ENCODE measurements at places on chromosomes 12 and 14.

- no peak for DNase-seq
These were observed 39.8 kb downstream of the DIO3 start for GRCh38 chr14:101600891-101601605.

DNA sequence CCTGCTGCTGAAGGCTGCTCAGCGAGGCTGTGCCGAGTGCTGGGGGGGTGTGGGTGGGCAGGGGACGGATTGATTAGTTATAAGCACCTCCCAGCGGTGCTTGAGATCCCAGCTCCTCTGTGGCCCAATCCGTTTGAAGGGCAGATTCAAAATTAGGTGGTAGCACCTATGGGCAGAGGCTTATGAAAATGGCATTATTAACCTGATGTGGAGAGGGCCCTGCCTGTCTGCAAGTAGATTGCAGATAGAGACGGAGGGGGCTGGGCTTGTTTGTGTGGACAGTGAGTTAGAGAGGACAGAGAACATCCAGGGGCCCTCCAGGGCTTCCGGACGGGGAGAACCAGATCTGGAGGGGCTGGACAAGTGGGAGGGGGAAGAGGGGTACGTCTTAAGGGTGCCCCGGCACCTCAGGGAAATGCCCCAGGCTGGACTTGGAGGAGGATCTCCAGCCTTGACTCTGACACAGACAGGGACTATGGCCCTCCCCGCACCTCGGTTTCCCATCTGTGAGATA is at the start of gene RTL1:
Gene RTL1 (minus strand): TSS at position 51 of the 514 bp plus-strand sequence. CDS start 18,934 bp downstream, outside the sequence.
- DNase-seq, result no peak

GRCh38 chr14:37469650-37470049 is 125.4 kb downstream of the FOXA1 start:
- DNase-seq, result no peak

DNA sequence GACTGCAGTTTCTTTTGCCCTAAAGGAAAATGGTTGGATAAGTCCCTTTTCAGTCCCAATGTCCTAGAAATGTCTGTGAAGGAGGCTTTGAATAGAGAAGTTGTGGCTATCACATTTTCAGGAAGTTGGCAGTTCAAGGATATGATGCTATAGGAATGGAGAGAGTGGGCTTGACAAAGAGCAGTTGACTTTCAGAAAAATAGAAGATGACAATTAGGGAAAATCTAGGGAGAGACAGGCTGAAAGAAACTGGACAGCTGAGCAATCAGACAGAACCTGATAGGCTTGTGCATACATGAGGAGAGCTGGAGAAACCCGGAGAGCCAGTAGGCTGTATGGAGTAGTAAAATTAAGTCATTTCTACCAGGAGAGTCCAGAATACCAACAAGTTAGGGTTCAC is 50.5 kb downstream of the LMNTD1 start:
- no peak for DNase-seq

- DNase-seq, result no peak
These were observed 10.8 kb downstream of the PACS2 start for GRCh38 chr14:105325303-105325702.

DNA sequence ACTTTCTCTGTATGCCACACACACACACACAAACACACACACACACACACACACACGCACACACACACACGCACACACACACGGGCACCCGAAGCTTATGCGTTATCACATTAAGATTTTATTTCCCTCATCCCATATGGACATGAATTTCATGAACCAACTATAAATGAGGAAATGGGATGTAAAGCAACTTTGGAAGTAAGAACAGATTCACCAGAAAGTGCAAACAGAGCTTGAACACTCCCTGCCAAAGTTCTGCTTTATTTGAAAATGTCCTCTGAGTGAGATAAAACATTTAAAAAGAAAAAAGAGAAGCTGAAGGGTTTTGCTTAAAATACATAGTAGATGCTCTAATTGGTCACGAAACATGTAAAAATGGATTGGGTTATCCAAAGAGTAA is 90.4 kb upstream of the OTX2 start:
- DNase-seq, result no peak

- DNase-seq, result no peak
These were observed 1013.6 kb downstream of the FLRT2 start for GRCh38 chr14:86543521-86543920.

GRCh38 chr14:85482552-85482951 is 47.4 kb upstream of the FLRT2 start:
- DNase-seq, result no peak

DNA sequence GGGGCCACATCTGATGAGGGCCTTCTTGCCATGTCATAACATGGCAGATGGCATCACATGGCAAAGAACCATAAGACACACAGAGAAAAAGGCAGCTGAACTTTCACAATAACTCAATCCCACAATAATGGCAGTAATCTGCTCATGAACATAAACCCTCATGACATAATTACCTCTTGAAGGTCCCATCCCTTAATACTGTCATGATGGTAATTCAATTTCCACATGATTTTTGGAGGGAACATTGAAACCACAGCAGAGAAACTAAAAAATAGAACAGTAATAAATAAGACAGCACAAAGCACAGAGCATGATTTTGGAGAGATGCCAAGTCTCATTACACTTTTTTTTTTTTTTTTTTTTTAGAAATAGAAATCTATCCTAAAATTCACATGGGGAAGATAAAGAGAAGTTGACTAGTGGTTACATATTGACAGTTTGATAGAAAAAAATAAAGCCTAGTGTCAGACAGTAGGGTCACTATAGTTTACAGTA is 61.8 kb upstream of the ATF7IP start:
- DNase-seq, result no peak

DNA sequence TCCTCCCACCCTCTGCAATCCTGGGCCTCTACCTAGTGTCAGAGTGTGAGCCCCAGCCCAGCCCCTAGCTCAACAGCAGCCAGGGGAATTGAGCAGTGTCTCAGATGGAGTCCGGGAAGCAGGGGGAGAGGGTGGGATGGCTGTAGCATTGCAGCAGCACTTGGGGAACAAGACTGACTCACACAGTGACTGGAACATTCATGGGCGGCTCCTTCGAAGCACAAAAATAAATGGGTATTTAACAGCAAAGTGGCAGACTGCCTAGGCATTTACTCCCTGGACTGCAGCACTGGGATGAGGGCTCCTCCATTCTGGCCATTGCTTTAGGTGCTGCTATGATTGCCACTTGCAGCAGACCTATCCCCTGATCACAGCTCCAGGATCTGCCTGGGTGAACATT is 46.0 kb upstream of the STK38L start:
- no peak for DNase-seq

DNA sequence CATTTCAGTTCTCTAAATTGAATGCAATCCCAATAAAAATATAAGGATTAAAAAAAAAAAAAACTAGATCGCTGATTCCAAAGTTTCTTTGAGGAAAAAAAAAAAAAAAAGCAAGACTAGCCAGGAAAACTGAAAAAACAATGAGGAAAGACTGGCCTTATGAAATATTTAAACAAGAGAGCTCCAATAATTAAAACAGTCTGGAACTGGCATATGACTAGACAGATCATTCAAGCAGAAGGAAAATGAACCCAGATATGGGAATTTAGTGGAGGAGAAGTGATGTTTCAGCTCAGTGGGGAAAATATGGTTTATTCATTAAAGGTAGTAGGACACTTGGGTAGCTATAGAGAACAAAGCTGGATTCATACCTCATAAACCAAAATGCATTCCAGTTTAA is 42.0 kb upstream of the TBC1D15 start:
- DNase-seq, result no peak

DNA sequence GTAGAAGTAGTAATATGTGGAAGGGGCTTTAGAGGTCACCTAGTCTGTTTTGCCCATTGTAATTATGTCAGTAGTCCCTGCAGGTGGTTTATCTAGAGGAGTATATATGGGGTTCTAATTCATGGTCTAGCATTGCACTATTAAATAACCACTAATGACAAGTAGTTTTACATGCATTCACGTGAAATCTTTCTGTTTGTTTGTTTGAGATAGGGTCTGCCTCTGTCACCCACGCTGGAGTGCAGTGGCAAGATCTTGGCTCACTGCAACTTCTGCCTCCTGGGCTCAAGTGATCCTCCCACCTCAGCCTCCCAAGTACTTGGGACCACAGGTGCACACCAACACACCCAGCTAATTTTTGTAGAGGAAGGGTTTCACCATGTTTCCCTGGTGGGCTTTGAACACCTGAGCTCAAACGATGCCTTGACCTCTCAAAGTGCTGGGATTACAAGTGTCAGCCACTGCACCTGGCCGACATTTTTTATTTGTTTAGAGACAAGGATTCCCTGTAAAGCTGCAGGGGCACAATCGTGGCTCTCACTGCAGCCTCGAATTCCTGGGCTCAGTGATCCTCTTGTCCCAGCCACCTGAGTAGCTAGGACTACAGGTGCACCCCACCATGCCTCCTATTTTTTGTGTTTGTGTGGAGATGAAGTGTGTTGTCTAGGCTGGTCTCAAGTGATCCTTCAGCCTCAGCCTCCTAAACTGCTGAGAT is 12.0 kb upstream of the PSEN1 start:
- no peak for DNase-seq

GRCh38 chr12:90029317-90029716 is 320.7 kb upstream of the ATP2B1 start:
- no peak for DNase-seq

DNA sequence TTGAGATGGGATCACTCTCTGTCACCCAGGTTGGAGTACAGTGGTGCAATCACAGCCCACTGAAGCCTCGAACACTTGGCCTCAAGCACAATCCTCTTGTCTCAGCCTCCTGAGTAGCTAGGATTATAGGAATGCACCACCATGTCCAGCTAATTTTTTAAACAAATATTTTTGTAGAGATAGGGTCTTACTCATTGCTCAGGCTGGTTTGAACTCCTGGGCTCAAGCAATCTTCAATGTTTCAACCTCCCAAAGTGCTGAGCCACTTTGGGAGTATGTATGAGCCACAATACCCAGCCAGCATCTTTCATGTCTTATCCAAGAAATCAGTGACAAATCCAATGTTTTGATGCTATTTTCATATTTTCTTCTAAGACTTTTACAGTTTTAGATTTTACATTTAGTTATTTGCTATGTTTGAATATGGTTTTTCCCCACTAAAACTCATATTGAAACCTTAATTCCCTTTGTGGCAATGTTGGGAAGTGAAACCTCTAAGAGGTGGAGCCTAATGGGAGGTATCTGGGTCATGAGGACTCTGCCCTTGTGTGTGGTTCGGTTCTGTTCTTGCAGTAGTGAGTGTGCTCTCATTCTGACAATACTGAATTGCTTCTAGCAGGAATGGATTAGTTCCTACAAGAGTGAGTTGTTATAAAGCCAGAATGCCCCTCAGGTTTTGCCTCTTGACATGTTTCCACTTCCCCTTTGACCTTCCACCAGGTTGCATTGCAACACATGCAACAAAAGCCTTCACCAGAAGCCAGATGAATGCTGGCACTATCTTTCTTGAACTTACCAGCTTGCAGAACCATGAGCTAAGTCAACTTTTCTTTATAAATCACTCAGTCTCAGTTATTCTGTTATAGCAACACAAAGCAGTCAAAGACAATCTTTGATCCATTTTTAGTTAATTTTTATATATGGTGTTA is 80.8 kb upstream of the AMIGO2 start:
- DNase-seq, result no peak

DNA sequence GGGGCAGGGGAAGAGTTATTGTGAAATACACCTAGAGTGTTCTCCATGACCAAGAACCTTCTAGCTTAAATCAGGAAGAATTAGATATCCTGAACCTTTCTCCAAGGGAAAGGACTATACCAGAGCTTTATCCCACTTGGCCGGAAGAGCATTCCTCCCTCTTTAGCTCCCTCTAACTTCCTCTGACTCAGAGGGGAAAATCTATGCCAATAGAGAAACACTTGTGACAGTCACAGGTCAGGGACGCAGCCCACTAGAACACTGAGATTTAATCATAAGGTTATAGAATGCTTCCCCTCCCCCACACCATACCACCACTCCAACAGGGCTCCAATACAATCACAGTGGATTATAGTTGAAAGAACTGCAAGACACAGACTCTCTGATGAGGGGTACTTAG is 55.4 kb upstream of the RFX4 start:
- DNase-seq, result no peak

- no peak for DNase-seq
These were observed 246.6 kb upstream of the CCDC196 start for GRCh38 chr14:66239589-66239988.

- DNase-seq, result no peak
These were observed 48.5 kb downstream of the TTC8 start for GRCh38 chr14:88872976-88873375.

GRCh38 chr12:128307791-128308190 is 40.8 kb downstream of the TMEM132C start:
- DNase-seq, result no peak

DNA sequence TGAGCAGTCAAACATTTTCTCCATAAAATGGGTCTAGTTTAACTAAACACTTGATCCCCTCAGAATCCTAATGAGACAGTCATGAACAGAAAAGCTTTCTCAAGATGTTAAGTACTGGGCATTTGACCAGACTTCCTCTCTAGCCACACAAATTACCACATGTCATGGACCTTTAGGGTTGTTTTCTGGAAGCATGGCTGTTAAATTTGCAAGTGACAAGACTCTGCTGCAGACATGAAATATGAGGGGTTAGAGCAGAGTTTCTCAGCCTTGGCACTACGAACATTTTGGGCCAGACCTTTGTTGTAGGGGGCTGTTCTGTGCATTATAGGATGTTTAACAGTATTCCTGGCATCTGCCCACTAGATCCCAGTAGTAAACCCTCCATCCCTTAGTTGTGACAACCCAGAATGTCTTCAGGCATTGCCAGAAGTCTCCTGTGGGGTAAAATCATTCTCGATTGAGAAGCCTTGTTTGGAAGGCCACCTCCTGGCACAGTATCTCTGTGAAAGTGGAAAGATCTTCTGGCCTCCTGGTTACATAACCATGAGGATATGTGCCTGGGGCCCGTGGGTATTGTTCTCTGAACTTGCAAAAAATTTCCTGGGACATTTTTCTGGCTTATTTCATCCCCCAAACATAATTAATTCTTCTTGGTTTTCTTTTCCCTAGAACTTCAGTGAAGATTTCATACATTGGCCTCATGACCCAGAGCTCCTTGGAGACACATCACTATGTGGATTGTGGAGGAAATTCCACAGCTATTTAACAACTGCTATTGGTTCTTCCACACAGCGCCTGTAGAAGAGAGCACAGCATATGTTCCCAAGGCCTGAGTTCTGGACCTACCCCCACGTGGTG is 4.3 kb downstream of the TMEM106C start:
- DNase-seq, result peak; percentile 87

- no peak for DNase-seq
These were observed 151.1 kb downstream of the RBM19 start for GRCh38 chr12:113815031-113815430.

- no peak for DNase-seq
These were observed 154.4 kb downstream of the CALM1 start for GRCh38 chr14:90551070-90551704.

DNA sequence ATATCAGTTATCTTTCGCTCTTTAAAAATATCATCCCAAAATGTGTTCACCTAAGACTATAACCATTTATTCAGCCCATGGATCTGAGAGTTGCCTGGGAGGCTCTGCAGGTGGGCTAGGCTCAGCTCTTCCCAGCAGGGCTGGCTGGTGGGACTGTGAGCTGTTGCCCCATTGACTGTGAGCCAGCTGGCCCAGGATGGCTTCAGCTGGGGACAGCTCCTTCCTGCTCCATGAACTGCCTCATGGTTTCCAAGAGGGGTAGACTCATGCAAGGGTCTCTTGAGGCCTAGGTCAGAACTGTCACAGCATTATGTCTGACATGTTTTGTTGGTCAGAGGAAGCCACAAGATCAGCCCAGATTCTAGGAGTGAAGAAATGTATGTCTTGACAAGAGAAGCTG is 114.1 kb upstream of the E2F7 start:
- no peak for DNase-seq
